ENCODE measurements at places on chromosomes 2 and 18.

DNA sequence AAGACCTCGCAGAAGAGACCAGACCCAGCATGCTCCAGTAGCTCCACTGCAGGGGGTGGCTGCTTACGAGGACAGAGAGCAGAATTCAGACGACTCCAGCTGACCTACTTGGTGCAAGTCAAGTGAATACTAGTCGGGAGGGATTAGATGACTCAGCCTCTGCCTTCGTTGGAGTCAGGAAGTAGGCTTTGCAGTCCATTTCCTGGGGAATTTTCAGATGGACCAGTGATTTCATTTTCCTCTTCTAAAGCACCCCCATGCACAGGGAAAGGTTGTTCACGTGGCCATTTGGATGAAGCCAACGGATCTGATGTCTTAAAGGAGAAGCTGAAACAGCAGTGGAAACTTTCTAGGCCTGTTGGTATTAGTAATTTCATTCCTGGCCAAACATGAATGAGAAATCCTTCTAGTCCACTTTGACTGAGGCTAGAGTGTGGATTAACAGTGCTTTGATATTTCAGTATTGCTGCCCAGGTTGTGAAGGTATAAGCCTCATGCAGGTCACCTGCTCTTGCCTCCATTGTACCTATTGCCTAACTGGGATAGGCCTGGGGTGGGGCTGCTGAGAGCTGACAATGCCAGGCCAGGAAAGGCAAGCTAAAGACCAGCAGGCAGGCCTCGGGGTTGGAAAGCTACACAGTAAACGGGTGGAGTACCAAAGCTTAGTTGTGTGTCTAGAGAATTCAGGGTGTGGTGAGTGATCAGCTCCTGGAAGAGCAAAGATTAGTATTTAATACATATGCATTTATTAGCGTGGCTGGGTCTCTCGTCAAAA lies 117.6 kb upstream of the FOSL2 start:
- DNase-seq, result peak; percentile 42

DNA sequence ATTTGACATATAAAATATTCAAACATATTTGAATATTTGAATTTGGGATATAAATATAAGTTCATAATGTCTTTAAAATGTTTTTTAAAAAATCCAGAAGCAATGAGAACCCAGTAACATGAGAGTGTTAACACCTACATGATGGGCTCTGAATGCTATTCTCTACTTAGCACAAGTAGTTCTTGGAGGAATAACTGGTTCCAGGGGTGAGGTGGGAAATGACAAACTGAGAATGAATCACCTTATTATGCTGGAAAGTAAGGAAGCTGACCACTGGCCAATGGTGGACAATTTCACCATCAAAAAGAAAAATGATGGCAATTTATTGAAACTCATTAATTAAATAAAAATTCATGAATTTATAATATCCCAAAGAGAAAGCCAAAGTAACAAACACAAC lies 79.6 kb upstream of the NABP1 start:
- no peak for DNase-seq

- no peak for DNase-seq
Measured at GRCh38 chr2:160408959-160409291, 84.7 kb downstream of the RBMS1 start.

GRCh38 chr2:121788685-121789084 lies 33.2 kb downstream of the TSN start:
- DNase-seq, result no peak

DNA sequence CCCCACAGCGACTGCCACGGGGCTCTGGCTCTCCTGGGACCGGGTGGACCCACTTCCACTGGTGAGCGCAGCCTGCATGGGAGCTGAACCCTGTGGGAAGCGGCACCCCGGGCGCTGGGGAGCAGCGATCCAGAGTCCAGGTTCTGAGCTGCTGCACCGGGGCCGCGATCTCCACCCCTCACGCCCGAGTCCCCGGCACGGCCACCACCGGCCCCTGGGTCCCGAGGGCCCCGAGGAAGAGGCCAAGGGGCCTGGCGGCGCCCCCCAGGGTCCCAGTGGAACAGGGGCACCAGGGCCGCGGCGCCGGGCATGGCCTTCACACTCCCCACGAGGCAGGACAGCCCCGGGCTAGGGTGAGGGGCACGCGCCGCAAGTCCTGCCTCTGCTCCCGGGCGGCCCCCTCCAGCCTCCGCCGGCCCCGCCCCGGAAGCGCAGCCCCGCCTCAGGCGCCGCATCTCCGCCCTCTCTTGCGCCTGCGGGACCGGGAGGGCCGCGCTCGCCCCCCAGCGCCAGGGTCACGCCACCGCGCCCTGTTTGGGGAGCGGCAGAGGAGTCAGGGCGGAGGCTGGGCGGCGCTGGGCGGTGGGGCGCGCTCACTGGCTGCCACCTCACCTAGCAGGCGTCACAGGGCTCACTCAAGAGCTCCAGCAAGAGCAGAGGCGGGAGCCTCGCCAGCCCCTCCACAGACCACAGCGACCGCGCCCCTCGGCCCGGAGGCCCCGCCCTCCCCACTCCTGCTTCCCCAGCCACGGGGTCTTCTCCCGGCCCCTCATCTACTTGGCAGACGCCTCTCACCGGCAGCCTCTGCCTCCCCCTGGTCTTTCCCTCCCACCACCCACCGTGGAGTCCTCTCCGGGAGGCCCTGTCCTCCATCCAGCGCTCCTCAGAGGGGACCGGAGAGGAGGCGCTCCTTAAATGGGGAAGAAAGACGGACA lies 26.8 kb downstream of the THAP4 start:
- peak; percentile 85 for DNase-seq

GRCh38 chr2:164495491-164496223 lies 125.6 kb downstream of the GRB14 start:
- no peak for DNase-seq

DNA sequence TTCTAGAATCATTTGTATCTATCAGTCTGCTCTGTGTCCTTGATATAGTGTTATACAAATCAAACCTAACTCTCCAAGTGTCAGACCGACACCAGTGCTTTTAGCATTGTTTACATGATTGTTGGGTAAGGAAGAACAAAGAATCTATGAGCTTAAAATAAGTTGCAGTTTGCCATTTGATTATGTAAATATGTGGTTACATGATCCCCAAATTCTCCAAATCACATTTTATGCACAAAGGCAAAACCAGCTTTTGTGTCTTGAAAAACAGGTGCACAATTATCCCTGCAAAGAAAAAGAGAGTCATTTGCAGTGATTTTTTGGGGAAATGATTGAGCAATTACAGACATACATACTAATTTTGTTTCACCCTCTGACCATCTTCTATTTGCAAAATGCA lies 652.6 kb upstream of the CHAC2 start:
- DNase-seq, result no peak

DNA sequence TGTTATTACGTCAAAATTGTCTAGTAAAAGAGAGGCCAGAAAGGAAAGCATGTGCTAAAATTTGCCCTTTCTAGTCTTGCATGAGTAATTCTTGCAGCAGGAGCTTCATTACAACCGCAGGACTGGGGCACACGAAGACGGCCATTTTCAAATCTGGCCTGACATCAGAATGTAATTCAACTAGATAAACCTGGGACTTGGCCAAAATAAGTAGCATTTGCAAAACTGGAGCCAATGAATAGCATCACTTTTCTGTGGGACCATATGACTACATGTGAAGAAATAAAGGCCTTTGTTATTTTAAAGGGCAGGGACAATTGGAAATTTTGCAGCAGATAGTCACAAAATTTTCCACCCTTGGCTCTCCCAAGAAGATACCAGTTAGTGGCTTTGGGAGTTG lies 3.0 kb upstream of the FZD7 start:
- DNase-seq, result no peak

- DNase-seq, result no peak
Measured at GRCh38 chr2:152115952-152116351, 17.1 kb upstream of the CACNB4 start.

GRCh38 chr2:204982303-204982702 lies 437.0 kb downstream of the PARD3B start:
- DNase-seq, result no peak

DNA sequence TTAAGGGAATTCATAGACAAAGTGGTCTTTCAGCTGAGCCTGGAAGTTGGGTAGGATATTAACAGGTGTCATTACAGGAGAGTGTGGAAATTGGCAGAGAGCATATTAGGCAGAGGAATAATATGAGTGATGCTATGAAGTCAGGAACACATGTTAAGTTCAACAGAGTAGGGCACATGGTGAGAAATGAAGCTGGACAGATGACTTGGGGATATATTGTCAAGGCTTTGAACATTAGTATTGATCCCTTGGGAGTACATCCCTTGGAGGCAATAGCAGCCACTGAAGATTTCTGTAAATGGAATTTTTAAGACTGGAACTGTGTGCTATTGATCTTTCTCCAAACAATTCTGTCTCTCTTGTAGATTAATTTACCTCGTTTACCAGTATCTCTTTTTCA lies 170.7 kb downstream of the SCG2 start:
- DNase-seq, result no peak

- no peak for DNase-seq
Measured at GRCh38 chr2:17542471-17542870, 2.0 kb downstream of the VSNL1 start.

- DNase-seq, result no peak
Measured at GRCh38 chr2:239345251-239345650, 55.6 kb downstream of the HDAC4 start.

GRCh38 chr2:201396595-201396994 lies 39.5 kb upstream of the FLACC1 start:
- DNase-seq, result no peak

GRCh38 chr2:855177-855576 lies 95.5 kb upstream of the SNTG2 start:
- no peak for DNase-seq

GRCh38 chr18:47611649-47612048 lies 318.8 kb downstream of the SMAD2 start:
- DNase-seq, result no peak

DNA sequence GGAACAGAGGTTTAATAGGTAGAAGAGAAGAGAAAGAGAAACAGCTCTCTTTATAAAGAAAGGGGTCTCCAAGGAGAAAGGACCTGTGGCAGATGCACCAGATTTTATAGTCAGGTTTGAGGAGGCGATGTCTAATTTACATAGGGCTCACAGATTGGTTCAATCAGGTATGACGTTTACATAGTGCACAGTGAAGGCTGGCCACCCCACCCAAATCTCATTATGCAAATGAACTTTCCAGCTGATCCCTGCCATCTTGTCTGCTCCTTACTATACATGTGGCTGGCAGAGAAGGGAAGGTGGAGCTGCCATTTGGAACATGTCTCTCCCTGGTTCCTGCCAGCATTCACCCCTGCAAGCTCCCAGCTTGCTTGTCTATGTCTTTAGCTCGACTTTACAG lies 557.8 kb downstream of the SUCLG1 start:
- no peak for DNase-seq

DNA sequence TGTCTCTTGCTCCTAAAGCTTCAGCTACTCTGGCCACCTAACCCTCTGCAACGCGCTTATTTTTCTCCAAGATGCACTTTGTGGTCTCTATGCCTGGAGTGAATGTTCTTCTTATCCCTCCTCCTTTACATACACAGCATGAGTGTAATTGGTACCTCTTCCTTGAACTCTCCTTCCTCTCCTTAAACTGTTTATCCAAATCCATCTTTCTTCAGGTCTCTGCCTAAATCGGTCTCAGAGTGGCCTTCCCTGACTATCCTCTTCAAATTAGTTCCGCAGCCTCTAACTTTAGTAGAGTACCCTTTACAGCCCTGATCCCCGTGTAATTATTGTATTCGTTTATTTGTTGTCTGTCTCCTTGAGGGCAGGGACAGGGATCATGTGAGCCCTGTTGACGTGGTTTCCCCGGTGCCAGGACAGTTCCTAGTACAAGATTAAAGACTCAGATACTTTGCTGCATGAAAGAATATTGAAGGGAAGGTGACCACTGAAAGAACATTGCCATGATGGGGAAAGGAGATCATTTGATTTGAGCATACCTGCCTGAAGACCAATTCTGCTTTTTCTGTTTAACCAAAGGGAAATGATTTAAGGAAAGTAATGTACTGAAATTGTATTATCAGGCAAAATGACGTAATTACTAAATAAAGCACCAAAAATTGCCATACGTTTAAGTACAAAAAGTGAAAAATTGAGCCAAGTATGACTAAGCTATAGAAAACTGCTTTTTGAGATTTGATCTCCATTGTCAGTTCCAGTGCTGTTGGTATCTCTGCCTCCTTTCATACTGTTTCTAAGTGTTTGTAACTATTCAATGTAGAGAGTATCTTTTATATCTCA lies 1.2 kb downstream of the CNOT9 start:
- no peak for DNase-seq

DNA sequence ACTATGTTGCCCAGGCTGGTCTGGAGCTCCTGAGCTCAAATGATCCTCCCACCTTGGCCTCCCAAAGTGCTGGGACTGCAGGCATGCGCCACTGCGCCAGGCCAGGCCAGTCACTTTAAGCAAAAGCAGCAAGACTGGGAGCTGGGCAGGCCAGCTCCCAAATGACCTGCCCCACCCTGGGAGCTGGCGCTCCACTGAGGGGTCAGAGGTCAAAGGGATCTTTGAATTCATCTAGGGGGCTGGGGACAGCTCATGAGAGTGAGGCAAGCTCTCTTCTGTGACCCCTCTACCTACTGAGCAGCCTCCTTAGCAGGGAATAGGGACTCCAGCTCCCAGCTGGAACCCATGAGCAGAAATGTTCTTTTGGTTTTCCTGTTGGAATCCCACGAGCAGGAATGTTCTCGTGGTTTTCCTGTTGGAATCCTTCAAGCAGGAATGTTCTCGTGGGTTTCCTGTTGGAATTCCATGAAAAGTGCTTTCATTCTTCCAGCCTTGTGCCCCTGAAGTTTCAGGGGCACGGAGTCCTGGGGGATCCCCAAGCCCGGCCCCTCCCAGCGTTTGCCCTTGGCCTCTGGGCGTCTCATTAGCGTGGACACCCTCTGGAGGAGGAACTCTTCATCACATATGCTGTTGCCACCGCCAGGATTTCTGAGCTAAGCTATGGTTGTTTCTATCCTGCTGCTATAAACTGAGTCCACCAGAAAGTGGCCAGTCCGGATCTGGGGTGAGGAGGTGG lies 162.0 kb upstream of the HAAO start:
- peak; percentile 53 for DNase-seq

DNA sequence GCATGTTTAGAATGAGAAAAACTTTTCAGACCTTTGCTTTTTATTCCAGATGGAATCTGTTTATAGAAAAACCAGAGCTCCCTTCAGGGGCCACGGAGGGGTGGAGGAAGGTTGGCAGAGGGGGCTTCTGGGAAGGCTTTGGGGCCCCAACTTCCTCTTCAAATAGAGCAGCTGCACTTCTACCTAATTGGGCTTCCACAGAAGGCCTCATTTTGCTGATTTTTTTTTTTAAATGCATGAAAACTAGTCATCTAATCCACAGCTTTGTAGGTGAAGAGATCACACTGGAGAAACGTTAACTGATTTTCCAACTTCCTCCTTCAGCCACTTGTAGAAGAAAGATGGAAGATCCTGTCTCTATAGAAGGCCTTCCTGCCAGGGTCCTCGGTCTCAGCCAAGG lies 181.8 kb downstream of the BCL11A start:
- no peak for DNase-seq

GRCh38 chr2:75276093-75277029 lies 77.0 kb upstream of the TACR1 start:
- DNase-seq, result no peak

Data from left hindlimb (tissue), 1 donor.